Tongue (tissue), 3 donors: ENCODE measurements at places on chromosomes 1 and 21.

GRCh38 chr21:37829447-37829846 lies 86.8 kb downstream of the KCNJ6 start:
- DNase-seq, result no peak

- DNase-seq, result no peak
Observed at GRCh38 chr1:182242641-182243040, 148.9 kb downstream of the GLUL start.

DNA sequence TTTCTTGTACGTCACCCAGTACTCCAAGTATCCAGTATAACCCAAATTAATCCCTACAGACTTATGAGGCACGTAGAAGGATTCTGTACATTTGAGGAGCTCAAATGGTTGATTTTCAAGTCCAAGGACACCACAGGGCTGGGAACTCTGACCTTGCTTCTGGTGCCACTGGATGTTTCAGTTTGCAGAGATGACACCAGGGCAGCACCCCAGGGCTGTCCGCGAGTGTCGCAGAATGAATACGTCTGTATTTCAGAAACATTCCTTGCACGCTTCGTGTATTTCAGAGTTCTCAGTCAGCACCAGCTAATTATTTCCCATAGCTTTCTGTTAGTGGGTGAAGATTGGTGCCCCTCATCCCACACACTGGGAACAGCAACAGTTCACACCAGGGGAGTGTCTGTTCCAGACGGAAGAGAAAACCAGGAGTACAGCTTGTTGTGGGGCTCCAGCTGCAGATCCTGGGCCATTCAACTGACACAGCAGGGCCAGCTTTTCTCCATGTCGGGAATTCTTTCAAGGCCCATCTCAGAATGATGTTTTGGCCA lies 159.2 kb downstream of the RHOU start:
- no peak for DNase-seq

DNA sequence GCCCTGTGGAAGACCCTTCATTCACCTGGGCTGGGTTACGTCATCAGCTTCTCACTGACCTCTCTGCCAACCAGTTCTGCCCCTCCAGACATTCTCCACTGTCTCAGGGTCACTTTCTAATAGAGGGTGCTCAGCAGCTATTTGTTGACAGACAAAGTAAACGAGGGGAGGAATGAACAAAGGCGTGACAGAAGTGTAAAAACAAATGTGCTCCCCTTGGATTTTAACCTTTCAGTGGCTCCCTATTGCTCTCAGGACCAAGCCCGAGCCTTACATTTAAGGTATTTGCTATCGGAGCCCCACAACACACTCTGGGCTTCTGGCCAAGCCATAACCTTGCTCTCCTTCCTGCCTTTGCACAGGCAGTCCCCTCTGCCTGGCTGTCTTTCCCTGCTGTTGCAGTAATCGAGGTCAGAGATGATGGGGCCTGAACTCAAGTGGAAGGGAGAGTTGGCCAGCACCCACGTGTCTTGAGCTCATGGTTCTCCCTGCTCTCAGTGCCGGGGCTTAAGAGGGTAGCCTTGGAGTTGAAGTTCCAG lies 9.3 kb upstream of the MARCKSL1 start:
- DNase-seq, result no peak

DNA sequence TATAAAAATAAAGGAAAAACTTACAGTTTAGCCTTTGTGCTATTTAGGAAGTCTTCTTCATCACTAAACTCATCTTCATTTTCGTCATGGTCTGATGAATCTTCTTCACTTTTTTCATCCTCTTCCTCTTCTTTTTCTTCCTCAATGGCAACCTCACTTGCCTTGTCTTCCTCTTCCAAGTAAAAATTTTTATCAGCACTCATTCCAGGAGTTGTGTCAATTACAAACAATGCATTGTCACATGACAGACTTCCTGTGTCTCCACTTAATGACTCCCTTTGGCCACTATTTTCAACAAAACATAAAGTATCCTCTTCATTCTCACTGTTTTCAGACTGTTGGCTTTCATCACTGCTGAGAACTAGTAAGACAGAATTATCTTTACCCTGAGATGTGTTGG lies 2.8 kb downstream of the DNTTIP2 start:
- DNase-seq, result no peak

DNA sequence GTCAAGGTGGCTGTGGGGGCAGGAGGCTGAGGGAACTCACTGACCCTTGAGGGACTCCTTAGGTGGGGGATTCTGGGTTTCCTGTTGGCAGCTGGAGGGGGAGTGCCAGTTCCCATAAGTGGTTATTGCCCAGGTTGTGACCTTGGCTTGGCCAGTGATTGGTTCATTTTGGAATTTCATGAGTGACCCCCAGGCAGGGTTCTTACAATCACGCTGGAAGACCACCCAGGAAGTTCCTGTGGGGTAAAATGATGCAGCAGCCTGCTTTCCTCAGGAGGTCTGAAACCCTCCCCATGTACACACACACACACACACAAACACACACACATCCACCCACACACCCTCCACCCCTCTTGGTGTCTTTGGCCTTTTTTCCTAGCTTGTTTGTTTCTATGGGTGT lies 16.9 kb downstream of the VANGL1 start:
- DNase-seq, result no peak

DNA sequence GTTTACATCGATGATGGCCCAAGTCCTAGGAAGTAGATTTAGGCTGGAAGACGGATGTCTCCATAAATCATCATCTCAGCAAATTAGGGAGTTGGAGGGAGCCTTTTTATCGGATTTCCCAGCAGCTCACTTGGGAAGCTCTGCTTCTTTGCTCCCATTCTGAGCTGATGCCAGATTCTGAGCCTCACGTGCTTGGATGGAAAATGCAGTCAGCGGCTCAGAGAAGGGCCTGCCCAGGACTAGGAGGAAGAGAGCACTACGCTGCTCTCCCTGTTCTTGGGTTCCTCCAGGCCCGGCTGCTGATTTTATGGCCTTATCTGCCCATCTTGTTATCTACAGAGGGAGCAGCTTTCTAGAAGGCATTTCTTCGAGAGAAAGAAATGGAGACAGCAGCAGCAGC lies 42.0 kb downstream of the UBIAD1 start:
- DNase-seq, result peak; percentile 35

- DNase-seq, result no peak
Observed at GRCh38 chr1:36693161-36693525, 210.4 kb upstream of the CSF3R start.

DNA sequence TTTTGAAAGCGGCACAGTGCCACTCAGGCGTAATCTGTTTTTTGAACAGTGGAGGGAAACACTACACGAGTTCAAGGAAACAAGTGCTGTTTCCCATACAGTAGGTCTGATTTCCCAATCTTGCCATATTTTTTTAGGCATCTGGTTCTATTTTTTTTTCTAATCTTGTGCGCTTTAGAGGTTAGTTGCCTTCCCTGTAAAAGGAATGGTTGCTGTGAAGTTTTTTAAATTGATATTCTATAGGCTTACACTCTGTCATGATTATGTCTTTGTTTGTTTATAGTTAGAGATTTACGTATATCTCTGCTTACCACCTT lies 1.2 kb downstream of the NASP start:
- DNase-seq, result no peak

- no peak for DNase-seq
Observed at GRCh38 chr1:20187813-20188454, 1.6 kb upstream of the PLA2G2C start.

GRCh38 chr1:88022516-88022915 lies 661.6 kb upstream of the PKN2 start:
- DNase-seq, result no peak

DNA sequence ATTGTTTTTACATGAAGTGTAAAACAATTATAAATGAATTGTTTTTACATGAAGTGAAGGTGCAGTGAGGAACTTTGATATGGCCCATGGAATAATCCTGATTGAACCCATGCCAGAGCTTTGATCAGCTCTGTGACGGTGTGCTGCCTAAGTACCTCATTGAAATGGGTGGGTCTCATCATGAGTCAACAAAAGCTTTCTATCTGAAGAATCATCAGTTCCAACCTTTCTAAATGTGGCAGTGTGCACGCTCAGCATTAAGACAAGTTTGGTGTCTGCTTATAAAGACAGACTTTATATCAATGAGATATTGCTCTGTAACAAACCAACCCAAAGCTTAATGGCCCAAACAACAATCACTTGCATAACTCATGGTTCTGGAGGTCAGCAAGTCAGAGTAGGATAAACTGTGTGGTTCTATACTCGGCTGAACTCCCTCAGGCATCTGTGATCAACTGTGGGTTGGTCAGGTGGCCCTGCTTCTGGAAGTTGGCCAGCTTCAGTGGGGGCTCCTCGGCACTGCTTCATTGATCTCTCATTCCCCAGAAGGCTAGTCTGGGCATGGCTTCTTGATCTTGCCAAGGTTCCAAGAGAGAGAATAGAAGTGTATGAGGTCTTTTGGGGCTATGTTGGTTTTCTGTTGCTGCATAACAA lies 258.0 kb downstream of the LTN1 start:
- DNase-seq, result no peak

DNA sequence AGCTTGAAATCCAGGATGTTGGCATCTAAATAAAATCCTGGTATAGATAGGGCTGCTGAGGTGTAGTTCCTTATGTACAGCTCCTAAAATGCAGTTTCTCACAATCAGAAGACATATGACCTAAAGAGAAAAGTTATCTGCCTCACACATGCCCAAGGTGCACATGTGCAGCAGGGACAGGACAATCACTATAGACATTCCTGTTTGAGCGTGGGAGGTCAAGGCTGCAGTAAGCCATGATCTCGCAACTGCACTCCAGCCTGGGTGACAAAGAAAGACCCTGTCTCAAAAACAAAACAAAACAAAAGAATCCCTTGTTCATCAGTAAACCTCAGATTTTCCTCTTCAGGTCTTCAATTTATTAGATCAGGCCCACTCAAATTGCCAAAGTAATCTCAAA lies 66.1 kb downstream of the SPATA6 start:
- no peak for DNase-seq

GRCh38 chr1:181778640-181779260 lies 282.8 kb downstream of the ZNF648 start:
- no peak for DNase-seq

DNA sequence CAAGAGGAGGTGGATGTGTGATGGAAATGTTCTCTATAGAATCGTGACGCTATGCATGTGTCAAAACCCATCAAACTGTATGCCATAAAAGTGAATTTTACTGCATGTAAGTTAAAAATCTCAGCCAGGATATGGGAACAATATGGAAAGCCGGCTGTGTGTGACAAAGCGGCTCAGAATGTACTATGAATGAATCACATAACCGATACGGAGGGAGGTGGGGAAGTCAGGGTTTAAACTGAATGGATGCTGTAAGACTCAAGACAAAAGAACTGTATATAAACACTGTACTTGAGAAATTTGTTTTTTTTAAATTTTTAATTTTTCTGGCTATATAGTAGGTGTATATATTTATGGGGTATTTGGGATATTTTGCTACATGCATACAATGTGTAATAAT lies 111.6 kb upstream of the PDE4B start:
- DNase-seq, result no peak

- no peak for DNase-seq
Observed at GRCh38 chr21:40839521-40839920, 7.4 kb downstream of the DSCAM start.

- DNase-seq, result no peak
Observed at GRCh38 chr1:243842161-243842560, 7.9 kb downstream of the AKT3 start.

GRCh38 chr1:82625537-82625936 lies 824.8 kb downstream of the ADGRL2 start:
- DNase-seq, result no peak

DNA sequence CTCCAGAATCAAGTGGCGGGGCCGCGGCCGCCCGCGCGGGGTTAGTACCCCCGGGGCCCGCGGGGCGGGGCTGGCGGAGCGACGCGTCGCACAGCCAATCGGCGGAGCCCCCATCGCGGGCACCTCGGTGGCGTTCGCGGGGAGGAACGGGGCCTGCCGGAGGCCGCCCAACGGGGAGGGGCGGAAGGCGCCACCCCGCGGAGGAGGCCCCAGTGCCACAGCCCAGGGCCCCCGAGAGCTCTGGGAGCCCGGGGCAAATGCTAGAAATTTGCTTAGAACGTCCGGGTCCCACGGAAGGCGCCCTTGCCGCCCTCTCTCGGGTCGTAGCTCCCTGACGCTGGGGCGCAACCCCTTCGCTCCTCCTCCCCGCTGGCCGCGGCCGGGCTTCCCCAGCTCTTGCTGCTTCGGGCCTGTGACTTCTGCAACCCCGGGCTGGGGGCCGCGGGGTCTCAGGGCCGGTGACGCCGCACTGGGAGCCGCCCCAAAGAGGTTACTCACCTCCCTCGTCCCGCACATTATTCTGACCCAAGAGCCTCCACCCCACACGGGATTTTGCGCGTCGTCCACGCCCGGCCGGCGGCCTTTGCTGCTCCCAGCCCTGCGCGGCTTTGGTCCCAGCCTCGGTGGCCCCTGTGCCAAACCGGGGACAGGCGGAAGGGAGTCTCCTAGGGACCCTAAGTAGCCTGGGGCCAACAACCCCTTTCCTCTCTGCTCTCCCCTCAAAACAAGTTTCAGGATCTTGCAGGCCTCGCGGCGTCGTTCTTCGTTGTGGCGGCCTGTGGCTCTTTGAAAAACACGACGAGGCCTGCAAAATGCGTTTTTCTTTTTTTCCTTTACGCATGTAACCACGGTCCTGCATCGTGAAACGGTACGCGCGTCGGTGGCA lies at the start of gene RUNX3:
Gene RUNX3, minus strand, starts transcription at position 17 of the 886 bp plus-strand sequence. CDS start 408 bp downstream, outside the sequence.
- DNase-seq, result peak; percentile 42

- no peak for DNase-seq
Observed at GRCh38 chr1:69940816-69941215, 264.6 kb downstream of the LRRC40 start.

DNA sequence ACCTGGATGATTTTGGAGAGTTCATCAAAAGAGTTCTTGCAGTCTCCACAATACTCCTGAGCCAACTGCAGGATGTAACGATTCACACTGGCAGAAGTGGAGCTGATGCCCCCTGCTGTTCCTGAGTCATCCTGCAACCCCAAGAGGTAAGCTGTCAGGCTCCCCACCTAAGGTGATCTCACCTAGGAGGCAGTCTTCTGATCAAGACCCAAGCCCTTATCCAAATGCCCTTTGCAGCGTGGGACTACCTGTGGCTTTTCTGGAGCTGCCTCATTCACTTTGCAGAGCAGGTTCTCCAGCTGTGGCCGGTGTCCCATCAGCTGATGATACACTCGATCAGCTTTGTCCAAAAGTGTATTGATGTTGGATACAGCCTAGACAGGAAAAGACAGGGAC lies 96.4 kb downstream of the UBR4 start:
- DNase-seq, result peak; percentile 55

GRCh38 chr1:101652484-101652883 lies 344.2 kb downstream of the OLFM3 start:
- DNase-seq, result no peak

GRCh38 chr1:94349853-94350252 lies 68.3 kb upstream of the ABCD3 start:
- DNase-seq, result no peak

GRCh38 chr1:3459940-3460671 lies 5.6 kb downstream of the ARHGEF16 start:
- peak; percentile 46 for DNase-seq

- peak; percentile 96 for DNase-seq
Observed at GRCh38 chr1:156129687-156130577, 15.4 kb downstream of the LMNA start.

DNA sequence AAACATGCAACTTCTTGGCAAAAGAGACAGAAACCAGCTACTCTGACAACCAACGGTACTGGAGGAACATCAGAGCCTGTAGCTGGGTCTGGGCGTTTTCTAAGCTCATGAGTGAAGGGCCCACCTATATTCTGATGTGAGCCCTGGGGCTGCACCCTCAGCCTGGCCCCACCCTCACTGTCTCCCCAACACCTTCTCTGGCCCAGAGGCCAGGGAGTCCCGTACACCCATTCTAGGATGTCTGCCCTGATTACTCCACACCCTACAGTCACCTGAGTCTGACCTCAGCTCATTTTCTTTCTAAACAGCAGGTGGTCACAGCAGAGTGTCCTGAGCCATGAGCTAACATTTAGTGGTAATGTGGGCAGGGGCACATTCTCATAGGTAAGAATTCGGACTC lies 439.2 kb downstream of the MATN1 start:
- no peak for DNase-seq

GRCh38 chr21:44006017-44006619 lies 6.0 kb upstream of the TRAPPC10 start:
- DNase-seq, result no peak
